NCI-H2081 treated with DMSO at 0.1 percent for 48 hours (cell line): ENCODE measurements at places on chromosomes 7 and 10.

- no peak for DNase-seq
These were observed 6.9 kb downstream of the PILRA start for GRCh38 chr7:100380196-100380595.

DNA sequence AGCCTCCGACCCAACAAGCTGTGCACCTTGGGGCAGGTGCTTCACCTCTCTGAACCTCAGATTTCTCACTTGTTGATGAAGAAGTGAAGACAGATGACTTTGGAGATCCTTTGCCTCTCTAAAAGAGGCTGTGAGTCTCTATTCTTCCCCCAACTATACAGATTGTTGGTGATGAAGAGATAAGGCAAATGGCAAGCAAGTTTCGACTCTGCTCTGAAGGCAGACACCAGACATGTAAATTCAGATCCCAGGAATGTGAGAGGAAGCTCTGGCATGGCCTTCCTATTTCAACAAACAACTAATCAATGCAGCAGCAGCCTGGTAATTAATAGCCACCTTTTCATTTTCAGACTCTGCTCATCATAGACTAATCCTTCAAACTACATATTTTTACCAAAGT is 74.2 kb upstream of the EGR2 start:
- no peak for DNase-seq

GRCh38 chr7:68050627-68051026 is 1054.0 kb downstream of the TYW1 start:
- DNase-seq, result no peak

GRCh38 chr10:88389456-88389855 is 193.7 kb downstream of the RNLS start:
- no peak for DNase-seq

DNA sequence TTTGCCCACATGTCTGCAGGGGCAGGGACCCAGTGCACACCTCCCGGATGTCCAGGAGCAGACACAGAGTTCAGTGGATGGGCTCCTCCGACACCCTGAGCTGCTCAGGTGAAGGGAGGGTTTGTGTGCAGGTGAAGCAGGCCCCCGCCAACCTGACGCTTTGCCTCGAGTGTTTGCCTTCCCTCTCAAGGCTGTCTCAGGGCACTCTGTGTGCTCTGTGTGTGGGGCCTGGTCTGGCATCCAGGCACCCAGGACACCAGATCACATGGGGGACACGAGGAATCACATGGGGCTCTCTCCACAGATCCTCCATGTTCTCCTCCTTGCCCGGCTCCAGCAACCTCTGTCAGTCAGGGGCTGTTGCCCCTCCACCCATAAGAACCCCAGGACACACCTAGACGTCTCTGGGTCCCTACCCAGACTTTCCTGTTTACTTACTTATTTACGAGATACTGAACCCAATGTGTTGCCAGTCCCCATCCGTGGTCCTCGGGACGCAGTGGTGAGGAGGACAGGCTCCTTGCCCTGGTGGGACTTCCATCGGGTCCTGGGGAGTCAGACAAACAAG is 99.5 kb downstream of the HTR5A start:
- DNase-seq, result no peak

DNA sequence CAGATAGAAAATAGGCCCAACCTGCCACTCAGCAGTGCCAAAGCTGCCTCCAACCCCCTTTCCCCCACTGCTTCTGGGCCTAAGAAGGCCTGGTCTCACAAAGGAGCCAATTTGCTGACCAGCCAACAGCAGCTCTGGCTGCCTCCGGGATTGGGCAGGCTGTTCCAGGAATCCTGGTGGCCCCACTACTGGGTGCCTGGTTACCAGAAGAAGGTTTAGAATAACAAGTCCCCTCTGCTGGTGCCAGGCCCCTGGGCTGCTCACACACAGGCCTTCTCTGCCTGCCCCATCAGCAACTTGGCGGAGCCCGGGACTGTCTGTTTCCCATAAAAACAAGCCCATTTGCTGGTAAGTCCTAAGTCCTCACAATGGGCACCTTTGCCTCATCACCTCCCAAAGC is 1.2 kb downstream of the PHKG1 start:
- DNase-seq, result no peak

- DNase-seq, result no peak
These were observed 105.7 kb upstream of the DKK1 start for GRCh38 chr10:52208365-52208764.

DNA sequence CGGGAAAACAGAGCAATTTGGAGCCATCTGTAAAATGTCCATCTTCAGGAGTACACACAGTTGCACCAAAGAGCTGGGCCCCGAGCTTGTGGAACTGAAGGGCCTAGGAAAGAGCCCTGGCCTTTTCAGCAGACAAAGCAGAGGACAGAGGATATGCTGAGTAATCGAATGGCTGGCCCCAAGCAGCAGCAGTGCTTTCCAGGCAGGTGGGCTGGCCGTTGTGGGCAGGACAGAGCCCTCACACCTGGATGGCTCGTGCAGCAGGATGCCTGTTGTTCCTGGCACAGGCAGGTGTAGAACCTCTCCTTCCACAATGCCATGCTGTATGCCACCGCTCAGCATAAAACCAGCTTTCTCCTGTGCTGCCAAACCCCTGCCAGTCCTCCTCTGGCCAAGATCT is 32.5 kb upstream of the TNS3 start:
- DNase-seq, result no peak

DNA sequence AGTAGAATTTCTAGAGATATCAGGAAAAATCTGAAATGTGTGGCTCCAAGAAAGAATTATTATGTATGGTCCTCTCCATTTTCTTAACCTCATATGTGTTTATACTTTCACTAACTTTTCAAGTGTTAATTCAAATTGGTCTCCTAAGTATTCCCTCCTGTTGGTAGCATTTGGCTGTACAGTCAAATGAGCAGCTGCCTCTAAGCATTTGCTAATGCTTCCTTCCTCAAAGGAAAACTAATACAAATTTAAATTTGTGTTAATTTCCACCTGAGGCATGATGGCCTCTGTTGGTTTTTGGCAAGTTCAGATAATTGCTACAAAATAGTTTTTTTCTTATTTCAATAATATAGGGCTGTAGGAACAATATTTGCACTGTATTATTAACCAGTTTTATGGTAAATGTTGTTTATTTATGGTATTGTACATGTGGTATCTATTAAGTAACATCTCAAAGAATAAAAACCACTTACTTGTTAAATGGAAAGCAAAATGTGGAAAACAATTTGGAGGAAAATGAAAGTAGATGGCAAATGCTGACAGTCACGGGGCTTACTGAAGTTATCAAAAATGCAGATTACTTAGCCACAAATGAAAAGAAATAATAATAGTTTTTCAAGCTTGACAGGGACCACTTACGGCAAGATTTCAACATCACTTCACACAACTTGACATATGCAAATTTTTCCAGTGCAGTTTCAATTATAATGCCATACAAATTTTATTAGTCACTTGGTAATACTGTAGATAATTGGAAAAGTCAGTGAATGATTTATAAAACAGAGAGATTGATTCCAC is 299.3 kb upstream of the MEOX2 start:
- no peak for DNase-seq

DNA sequence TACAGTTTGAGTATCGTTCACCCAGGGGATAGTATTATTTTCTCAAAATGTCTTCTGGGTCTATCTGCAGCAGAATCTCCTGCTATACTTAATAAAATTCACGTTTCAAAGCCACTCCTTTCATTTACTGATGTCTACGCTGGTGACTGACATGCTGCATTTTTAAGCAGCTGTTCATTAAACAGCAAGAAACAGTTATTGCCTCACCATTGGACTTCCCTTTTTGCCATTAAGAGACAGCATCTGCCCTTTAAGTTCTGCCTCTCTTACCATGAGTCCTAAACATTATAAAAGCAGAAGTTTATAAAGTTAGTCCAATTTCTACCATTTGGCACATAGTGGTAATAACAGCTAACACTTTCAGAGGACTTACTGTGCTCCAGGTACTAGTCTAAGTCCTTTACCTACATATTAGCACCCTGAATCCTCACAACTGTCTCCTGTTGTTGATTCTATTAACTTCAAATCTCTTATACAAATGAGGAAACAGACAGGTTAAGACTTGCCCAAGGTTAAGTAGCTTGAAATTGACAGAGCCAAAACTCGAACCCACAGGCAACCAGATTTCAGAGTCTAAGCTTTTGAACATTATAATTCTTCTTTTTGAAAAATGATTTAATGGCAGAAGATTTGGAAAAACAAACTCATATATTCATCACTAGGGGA is 169.5 kb downstream of the SNX13 start:
- DNase-seq, result no peak

DNA sequence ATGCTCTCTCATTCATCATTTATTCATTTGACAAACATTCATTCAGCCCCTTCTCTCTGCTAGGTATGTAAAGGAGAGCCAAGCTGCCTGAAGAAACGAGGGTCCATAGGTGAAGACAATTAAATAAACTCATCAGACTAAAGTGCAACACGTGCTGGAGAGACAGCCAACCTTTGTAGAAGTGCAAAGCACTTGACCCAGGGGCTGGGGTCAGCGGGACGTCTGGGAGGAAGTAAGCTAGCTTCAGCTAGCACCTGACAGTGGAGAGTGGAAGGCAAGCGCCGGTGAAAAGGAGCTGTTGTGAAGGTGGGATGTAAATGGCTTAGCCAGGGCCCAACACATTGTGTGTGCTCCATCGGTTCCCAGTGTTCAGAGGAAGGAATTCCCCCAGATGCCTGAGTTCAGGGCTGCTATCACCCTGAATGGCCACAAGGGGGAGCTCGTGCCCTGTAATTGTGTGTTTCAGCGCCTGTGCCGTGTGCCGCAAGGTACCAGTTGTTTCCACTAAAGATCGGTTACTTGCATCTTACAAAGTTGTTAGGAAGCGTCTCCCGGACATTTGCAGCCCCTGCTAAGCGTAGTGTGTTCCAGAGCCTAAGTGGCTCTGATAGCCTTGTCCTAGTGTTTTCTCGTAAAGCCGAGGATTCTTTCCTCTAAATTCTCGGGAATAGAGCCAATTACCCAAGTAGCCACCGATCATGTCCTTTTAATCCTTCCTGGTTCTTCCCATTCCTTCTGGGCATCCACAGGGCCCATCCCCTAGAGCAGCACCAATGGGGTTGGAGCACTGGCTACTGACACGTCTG is 30.6 kb downstream of the TLX1 start:
- peak; percentile 5 for DNase-seq

- DNase-seq, result no peak
These were observed 2.3 kb downstream of the ZC3HAV1L start for GRCh38 chr7:139033346-139034114.

DNA sequence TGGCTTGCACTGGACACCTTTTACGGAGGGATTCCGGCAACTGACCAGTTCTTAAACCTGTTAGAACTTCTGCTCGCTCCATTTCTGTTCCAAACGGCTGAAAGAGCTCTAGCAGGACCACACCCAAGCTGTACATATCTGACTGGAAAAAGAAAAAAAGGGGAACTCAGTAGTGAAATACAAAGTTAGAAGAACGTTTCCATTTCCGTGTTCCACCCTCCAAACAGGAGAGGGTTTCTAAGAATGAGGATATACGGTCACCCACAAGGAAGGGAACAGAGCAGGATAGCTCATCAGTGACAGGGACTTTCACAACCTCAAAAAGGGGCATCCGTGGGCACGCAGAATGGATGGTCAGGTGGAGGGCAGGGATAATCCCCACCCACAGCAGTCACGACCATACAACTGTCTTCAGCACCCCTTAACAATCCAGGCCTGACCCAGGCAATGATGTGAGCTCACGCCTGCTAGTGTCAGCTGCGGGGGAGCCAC is 4.3 kb upstream of the ANKRD61 start:
- DNase-seq, result no peak

GRCh38 chr10:61921143-61921542 is 19.6 kb downstream of the ARID5B start:
- DNase-seq, result no peak

DNA sequence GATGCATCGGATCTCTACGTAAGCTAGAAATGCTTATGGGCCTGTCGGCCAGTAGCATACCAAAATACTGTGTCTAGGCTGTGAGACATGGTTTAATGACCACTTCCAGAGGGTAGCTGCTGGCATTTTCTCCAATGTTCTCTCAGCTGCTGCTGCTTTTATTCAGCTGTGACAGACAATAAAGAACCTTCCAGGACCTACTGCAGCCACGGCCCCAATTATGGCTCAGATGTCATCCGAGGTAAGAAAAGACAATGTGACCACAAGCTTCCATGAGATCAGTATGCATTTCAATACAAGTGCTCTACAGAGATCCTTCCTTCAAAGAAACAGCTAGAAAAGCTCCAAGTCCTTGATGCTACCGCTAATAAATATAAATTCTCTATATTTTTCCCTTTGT is 256.2 kb downstream of the SDHAF3 start:
- DNase-seq, result no peak

- DNase-seq, result no peak
These were observed 80.6 kb downstream of the GSAP start for GRCh38 chr7:77335581-77335980.

DNA sequence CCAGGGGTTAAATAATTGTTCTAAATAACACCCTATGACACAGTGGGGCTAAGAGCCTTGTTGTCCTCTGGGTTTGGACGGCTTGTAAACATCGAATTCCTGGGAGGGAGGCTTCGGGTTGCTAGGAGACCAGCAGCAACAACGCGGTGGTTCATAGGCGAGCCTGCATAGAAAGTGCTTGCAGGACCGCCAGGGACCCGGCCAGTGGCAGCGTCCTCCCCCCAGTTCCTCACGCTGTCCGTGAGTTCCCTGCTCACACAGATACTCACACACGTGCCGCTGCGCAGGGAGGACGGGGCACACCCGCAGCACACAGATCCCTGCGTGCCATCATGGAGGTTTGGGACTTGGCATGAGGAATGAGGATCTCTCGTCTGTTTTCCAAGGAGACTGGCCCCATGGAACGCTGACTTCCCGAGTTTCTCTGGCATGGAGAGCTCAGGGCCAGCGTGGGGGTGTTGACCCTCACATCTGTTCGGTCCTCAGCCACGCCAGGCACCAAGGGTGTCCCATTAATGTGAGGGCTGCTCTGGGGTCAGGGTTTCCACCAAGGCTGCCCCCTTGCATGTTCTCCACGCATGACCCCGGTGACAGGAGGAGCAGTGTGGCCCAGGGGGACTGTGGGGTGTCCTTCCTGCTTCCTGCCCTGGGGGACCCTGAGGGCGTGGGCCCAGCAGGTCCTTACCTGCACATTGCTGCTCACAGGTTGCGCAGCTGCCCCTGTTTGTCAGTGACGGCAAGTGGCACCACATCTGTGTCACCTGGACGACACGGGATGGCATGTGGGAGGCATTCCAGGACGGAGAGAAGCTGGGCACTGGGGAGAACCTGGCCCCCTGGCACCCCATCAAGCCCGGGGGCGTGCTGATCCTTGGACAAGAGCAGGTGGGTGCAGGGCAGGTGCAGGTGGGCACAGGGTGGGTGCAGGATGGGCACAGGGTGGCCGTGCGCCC is 9.7 kb downstream of the NPTX2 start:
- no peak for DNase-seq

DNA sequence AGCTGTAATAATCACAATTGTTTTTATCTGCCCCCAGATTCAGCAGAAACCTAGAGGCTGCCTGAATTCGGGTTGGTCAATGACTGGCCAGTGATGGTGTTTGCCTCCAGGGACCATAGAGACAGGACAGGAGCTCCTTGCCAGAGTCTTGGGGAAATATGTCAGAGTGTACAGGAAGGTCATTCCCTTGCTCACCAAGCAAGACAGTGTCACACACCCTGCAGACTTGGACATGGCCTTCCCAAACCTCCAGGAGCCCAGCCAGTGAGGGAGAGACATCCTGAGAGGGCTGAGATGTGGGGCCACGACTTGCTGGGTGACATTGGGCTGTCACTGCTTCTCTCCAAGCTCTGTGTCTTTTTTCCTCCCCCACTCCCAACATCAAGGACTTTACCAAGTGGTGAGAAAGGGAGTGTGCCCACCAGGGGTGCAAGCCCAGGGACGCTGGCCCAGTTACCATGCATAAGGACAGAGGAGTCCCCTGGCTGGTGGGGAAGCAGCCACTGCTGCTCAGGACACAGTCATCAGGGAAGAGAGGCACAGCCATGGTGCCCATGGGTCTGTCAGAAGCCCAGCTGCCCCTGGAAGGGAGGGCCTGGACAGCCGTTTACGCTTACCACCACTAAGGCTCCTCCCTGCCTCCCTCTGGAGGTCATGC is 25.3 kb upstream of the C10orf53 start:
- no peak for DNase-seq
